ENCODE measurements at places on chromosomes 12 and 14.

DNA sequence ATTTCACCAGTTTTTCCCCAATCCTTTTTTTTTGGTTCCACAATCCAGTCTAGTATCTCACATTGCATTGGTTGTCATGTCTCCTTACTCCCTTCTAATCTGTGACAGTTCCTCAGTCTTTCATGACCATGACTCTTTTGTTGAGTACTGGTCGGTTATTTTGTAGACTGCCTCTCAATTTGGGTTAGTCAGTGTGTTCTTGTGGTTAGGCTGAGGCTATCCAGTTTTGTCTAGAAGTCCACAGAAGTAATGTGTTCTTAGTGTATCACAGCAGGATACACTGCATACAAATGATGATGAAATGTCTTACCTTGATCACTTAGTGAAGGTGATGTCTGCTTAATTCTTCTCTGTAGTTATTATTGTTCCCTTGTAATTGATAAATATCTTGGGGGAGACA lies 24.8 kb downstream of the PELI2 start:
- DNase-seq, result no peak

GRCh38 chr14:88208858-88209257 lies 114.2 kb downstream of the KCNK10 start:
- no peak for DNase-seq

GRCh38 chr12:34338751-34339150 lies 316.5 kb downstream of the ALG10 start:
- DNase-seq, result no peak

- DNase-seq, result no peak
These were observed 75.8 kb upstream of the GALNT9 start for GRCh38 chr12:132404951-132405741.

DNA sequence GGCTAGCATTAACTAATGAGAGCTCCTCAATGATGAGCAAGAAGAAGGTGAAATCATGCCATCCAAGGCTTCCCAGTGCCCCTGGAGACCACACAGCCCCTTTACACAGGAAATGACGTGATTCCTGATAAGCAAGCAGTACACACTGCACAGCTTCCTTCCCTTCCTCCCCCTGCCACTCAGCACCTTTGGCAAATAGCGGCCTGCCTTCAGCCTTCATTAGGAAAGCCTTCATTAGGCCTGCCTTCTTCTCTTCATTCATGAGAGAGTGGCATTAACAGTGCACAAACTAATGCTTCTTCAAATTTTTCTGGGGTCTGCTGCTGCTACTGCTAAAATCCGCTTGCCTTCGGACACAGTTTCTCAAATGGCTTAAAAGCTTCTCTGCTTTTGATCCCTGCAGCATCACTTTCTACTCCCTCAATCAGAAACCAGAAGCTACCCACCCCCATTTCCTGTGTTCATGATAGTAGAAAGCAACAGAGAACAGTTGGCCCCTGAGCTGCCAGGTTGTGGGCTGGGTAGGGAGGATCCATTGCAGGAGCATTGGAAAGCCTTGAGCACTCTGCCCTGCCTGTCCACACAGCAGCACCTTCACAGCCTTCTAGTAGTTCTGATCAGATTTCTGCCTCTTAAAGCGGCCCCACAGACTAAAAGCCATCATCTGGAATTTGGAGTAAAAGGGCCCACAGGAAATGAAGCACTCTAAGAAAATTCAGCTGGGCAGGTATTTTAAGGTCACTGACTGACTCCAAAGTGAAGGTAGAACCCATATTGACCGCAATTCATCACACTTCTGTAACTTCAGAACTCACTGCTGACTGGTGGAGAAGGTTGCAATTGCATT lies 103.8 kb upstream of the ETV6 start:
- peak; percentile 92 for DNase-seq

- DNase-seq, result no peak
These were observed 70.0 kb downstream of the KIF21A start for GRCh38 chr12:39372929-39373328.

DNA sequence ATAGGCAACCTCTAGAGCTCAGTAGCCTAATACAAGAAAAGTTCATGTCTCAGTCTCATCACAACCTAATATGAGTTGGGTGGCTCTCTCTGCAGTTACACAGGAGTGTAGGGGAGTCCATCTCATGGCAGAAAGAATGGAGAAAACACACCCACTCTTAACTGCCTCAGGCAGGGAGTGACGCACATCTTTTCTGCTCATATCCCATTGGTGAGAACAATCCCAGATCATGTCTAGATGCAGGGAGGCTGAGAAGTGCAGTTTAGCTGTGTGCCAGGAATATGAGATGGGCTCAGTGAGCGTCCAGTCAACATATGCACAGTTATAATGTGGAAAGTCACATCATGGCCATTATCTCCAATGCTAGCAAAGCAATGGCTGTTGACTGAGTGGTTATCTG lies 59.3 kb upstream of the KCNA5 start:
- no peak for DNase-seq

DNA sequence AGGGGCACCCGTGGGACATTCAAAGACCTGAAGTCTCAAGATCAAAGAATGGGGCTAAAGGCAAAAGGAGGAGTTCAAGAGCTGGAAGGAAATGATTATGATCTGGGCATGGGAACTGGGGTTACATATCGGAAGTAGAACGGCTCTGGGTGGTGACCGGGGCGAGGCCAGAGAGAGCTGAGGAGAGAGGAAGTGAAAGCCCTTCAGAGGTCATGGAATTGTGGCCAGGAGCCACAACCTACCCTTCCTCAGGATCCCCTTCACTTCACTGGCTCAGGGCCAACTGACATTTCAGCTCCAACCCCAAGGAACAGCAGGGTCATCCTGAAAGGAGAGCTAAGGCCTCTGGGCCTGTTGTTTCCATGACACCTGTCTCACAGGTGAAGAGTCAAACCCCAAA lies 57.8 kb downstream of the GALNT16 start:
- no peak for DNase-seq

- no peak for DNase-seq
These were observed 942 bp downstream of the ZC2HC1C start for GRCh38 chr14:75070383-75070782.

- no peak for DNase-seq
These were observed 26.4 kb upstream of the PRMT8 start for GRCh38 chr12:3464561-3464960.

DNA sequence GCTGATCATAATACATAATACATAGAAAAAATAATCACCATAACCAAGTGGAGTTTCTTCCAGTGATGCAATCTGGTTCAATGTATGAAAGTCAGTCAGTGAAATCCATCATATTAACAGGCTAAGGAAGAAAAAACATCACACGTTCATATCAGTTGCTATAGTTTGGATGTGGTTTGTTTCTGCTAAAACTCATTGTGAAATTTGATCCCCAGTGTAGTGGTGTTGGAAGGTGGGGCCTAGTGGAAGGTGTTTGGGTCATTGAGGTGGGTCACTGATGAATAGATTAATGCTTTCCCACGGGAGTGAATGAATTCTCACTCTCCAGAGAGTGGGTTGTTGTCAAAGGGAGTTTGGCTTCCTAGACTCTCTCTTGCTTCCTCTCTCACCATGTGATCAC lies 84.6 kb upstream of the PTGDR start:
- DNase-seq, result no peak

DNA sequence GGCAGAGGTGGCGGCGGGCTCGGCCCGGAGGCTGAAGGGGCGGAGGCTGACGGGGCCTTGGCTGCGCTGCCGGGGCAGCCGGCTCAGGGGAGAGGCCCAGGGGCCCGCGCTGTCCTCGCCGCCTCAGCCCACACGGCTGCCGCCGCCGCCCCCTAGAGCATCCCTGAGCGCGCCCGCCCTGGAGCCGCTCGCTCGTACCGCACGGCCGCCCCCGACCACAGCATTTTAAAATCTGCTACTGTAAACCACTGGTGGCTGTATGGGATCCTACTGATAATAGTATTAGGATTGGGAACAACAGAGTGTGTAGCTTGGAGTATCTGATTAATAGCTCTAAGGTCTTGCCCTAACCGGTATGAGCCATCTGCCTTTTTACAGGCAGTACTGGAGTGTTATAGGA lies 22.2 kb upstream of the EDDM3A start:
- no peak for DNase-seq

GRCh38 chr14:90756755-90757345 lies 59.4 kb downstream of the TTC7B start:
- DNase-seq, result no peak

DNA sequence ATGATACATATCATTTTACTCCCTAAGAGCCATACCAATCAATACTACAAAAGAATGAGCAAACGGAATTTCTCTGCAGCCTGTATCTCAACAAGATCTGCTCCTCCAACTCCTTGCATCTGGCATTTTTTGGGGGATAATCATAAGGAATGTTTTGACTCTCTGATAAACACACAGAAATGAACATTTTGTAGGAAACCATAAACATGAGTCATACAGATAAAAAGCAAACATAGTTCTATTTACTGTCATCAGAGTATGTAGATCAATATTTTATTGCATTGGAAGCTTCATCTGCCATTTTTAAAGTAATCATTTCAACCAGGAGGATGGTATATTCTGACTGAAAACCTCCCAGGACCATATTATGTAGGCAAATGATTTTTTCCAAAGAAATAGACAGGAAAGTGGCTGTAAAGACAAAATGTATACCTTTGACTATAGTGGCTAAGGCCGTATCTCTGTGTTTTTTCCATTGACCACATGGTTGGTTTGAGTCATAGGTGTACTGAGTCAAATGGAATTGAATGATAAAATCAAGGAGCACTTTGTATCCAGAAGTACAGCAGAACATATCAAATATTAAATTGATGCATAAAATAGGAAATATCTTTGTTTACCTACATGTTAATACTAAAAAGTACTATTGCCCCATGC lies 32.4 kb upstream of the CD69 start:
- DNase-seq, result no peak

DNA sequence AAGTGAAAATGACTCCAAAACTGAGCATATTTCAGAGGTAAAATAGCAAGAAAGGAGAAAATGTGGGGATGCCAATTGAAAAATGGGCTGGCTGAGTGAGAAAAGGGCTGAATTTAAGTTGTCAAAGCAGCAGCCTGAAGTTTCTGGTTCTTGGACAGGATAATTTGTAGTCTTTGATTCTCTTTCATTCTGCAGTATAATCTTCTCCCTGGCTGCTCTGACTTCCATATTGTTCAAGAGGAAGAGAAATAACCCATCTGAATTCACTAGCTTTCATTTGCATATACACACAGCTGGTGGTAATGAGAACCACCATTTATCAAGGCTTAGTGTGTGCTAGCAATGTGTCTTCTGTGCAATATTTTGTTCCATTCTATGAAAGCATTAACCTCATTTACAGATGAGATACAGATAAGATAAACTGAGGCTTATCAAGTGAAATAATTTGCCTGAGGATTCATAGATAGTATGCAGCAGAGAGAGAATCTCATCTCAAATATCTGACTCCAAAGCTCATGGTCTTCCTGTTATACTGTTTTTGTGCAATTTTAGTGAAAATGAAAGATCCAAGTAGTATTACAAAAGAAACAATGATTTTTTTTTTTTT lies 184.2 kb downstream of the TMTC2 start:
- DNase-seq, result peak; percentile 6
